ENCODE measurements at places on chromosomes 4 and X.

GRCh38 chr4:3375688-3376087, 66.1 kb upstream of the HGFAC start:
- no peak for DNase-seq

GRCh38 chr4:167210166-167210565, 24.1 kb downstream of the SPOCK3 start:
- DNase-seq = no peak

- no peak for DNase-seq
These were observed 578.9 kb upstream of the FAT1 start for GRCh38 chr4:187302457-187303150.

GRCh38 chr4:75530556-75531322, 16.5 kb downstream of the THAP6 start:
- no peak for DNase-seq

DNA sequence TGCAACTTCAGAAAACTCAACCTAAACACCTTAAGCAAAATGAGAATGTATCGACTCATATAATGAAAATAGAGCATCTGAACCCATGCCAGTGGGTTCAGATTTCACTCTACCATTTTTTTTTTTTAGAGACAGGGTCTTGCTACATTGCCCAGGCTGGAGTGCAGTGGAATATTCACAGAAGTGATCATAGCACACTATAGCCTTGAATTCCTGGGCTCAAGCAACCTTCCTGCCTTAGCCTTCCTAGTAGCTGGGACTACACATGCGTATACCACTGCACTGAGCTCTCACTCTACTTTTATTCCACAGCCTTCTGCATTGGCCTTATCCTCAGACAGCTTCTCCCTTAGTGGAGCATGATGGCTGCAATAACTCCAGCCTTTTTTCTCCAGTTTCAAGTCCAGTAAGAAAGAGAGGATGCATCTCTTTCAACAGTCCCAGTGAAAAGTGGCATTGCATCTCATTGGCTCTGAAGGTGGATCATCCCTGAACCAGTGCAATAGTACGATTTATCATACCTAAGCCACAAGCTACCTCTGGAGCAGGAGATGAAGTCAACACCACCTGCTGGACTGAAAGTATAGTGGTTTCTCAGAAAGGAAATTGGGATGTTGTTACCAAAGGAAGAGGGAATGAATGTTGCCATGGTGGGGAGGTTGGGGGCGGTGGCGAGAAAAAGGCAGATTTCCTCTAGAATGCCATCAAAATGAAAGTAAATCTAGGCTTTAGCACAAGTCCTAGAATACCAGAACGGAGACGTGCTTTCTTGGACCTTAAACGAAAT, 2.0 kb upstream of the SOD3 start:
- no peak for DNase-seq

DNA sequence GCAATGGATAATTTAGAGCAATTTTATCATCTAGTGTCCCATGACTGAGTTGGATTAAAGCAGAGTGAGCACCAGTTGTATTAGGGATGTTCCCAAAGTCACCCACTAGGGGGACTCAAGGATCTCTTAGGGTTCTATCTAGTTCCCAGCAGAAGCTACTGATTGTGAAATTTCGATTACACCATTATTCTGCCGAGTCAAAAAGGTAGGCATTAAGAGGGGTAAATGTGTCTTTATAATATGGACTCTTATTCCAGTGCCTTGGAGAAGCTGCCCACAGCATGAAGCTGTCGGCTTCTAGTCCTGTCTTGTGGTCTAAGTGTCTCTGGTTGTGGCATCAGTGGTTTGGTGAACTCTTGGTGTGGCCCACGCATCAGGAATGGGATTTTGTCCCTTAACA, 53.3 kb downstream of the RGS12 start:
- DNase-seq = peak; percentile 11

DNA sequence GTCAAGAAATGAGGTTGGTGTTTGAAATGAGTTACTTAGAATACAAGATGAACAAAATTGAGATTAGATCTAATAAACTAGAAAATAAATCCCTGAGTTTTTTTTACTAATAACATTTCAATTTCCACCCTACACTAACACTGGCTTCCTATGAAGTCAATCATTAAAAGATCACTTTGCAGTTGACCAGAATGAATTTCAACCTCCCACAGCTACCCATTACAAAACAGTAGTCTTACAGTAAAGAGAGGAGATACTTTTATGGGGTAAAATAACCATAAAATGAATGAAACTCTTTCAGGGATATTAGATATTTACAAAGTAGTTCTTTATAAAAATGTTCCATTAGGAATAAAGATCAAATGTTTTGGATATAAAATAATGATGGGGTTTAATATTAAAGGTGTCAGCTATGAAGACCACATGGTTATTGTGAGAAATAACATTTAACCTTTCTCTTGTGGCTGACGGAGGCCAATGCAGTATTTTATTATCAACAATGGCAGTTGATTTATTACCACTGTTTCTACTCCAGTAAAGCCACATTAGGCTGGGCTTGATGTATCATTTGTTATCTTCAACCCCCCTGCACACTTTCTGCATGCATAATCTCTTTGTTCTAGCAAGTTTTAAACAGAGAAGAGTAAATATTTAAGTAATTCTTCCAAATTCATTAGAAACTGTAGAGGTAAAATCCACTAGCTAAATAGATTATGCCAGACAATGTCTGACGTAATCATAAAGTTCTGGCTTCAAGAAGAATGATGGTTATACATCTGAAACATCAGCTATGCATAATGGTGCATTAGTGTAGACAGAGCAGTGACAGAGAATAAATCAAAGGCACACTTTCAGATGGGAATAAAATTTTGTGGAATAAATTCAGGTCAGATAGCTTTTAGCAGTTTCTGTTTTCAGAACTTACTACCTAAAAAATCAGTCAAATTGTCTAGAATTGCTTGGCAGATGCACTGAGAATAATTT, 516.6 kb downstream of the PCDH18 start:
- no peak for DNase-seq

- no peak for DNase-seq
These were observed 207.5 kb downstream of the PDGFC start for GRCh38 chr4:156764145-156764544.

DNA sequence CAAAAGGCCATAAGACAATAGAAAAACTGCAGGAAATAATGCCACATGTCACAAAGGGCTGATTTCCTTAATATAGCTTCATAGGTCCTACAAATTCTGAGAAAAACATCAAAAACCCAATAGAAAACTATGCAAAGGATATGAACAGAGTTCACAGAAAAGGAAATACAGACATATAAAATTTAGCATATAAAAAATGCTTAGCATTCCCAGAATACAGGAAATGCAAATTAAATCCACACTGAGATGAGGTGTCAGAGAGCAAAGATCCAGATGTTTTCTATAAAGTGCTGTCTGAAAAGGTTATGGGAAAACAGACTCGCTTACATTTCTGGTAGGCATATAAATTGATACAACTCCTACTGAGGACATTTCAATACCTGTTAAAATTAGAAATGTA, 33.8 kb downstream of the TXK start:
- DNase-seq = no peak

DNA sequence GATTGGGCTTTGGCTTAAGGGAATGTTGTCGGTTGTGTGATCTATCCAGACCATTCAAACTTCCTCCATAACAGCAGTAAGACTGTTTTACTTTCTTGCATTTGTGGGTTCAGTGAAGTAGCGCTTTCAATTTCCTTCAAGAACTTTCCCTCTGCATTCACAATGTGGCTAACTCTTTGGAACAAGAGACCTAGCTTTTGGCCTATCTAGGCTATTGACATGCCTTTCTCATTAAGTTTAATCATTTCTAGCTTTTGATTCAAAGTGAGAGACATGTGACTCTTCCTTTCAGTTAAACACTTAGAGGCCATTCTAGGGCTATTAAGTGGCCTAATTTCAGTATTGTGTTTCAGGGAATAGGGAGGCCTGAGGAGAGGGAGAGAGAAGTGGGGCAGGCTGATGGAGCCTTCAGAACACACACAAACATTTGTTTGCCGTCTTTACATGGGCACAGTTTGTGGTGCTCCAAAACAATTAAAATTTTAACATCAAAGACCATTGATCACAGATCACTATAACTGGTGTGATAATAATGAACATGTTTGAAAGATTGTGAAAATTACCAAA, 34.1 kb downstream of the ADH5 start:
- no peak for DNase-seq

Measured in stimulated activated CD4-positive, alpha-beta T cell treated with anti-CD3 and anti-CD28 coated beads, TNF-alpha, amount 100 ng/mL, for 24 hours (primary cell).